IgD-negative memory B cell (primary cell): ENCODE measurements at places on chromosomes 1 and 21. TPM values are rescaled to one million over a fixed set of nuclear protein-coding genes. Genes with fewer than 3 reads are reported as not detected.

The LCE2D gene
- polyA plus RNA-seq = not detected

The SLC30A7 gene
- 8.3 TPM for polyA plus RNA-seq

The DMBX1 gene
- polyA plus RNA-seq = not detected

The TRIM63 gene
- polyA plus RNA-seq = not detected

The IRF6 gene
- 0.93 TPM for polyA plus RNA-seq

The SLC6A17 gene
- polyA plus RNA-seq = not detected

The C4BPB gene
- not detected for polyA plus RNA-seq

The PM20D1 gene
- 2.0 TPM for polyA plus RNA-seq

The PGBD5 gene
- polyA plus RNA-seq = not detected

The AMY1C gene
- not detected for polyA plus RNA-seq

The LCE2A gene
- not detected for polyA plus RNA-seq

The KRTAP11-1 gene
- polyA plus RNA-seq = not detected

The PSRC1 gene
- not detected for polyA plus RNA-seq

The FCRL1 gene
- 141 TPM for polyA plus RNA-seq

The NRIP1 gene
- 21.7 TPM for polyA plus RNA-seq

The PPM1J gene
- polyA plus RNA-seq = 1.4 TPM

The SEMA4A gene
- polyA plus RNA-seq = 11.0 TPM

The CYP4A22 gene
- not detected for polyA plus RNA-seq

The LHX8 gene
- not detected for polyA plus RNA-seq

The APCS gene
- not detected for polyA plus RNA-seq

The OR2T29 gene
- polyA plus RNA-seq = not detected

The IL20 gene
- not detected for polyA plus RNA-seq

The SLC22A15 gene
- 2.0 TPM for polyA plus RNA-seq

The TRIM62 gene
- polyA plus RNA-seq = 5.3 TPM

The SPOCD1 gene
- not detected for polyA plus RNA-seq

The CFHR5 gene
- polyA plus RNA-seq = not detected

The SPRR2A gene
- not detected for polyA plus RNA-seq

The OR10Z1 gene
- not detected for polyA plus RNA-seq
